ENCODE measurements at places on chromosomes 11 and 22.

- DNase-seq, result no peak
These were observed 36.2 kb upstream of the TRPC6 start for GRCh38 chr11:101620026-101620425.

DNA sequence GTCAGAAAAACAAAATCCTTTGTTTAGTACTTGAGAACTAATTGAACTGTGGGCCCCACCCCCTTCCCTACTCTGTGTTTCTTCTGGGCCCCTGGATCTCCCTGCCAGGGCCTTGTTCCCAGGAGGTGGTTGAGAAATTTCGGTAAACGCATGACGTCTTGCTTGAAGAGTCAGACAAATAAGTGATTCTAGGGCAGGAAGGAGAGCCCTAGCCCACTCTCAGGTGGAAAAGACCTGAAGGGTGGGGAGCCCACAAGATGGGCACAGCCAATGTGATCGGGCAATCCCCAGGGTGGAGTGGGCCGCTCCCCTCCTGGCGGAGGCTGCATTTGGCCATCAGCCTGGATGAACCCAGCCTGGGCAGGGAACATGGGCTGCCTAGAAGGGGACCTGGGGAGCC, 16.8 kb upstream of the P2RY2 start:
- no peak for DNase-seq

GRCh38 chr11:92253945-92254344, 29.3 kb downstream of the FAT3 start:
- DNase-seq, result no peak

DNA sequence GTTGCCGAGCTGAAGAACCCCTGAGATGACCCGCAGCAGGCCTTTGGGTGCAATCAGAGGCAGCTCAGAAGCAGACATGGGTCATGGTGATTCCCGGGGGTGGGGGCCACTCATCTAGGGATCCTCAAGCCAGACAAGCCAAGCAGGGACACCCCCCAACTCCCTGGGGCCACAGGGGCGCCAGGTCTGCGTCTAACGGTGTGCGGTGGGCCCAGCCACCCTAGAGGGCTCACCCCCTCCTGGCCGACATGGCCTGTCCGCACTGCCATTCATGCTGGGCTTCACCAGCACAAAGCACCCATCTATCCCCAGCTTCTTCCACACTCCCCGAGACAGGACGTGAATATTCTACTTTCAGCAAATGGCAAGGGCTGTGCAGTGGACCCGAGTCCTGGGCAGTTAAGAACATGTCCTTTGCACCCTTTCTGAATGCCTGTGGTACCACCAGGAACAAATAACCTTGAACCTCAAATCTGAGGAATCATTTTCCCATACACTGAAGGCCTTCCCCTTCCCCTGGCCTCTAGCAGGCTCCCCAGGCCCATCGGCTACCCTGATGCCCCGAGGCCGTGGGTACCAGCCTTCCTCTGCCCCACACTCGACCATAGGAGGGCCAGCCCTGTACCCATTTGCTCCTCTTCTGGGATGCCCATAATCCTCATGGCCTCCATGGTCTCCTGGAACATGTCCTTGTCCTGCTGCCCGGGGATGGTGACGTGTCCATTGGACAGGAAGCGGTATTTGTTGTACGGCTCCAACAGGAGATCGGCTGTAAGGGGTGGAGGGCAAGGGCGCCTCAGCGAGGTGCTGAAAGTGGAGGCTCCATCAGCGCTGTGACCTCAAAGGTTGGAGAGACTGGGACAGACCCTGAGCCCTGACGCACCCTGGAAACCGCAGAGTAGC, 66.9 kb downstream of the APOL1 start:
- DNase-seq, result no peak

DNA sequence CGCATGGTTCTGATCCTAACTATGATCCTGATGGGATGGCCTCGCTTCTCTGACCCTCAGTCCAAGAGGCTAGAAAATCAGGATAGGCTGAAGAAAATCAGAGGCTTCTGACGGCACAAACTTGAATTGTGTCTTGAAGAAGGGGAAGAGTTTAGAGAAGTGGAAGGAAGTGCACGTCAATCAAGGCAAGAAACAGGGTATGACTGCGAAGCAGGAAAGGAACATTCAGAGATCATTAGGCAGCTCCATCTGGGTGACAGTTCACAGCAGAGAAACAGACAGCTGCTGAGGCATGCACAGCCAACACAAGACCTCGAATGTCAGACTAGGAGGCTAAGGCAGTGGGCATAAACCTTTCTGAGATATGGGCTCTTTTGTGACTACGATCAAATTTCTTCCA, 29.3 kb downstream of the CLPB start:
- DNase-seq, result no peak

DNA sequence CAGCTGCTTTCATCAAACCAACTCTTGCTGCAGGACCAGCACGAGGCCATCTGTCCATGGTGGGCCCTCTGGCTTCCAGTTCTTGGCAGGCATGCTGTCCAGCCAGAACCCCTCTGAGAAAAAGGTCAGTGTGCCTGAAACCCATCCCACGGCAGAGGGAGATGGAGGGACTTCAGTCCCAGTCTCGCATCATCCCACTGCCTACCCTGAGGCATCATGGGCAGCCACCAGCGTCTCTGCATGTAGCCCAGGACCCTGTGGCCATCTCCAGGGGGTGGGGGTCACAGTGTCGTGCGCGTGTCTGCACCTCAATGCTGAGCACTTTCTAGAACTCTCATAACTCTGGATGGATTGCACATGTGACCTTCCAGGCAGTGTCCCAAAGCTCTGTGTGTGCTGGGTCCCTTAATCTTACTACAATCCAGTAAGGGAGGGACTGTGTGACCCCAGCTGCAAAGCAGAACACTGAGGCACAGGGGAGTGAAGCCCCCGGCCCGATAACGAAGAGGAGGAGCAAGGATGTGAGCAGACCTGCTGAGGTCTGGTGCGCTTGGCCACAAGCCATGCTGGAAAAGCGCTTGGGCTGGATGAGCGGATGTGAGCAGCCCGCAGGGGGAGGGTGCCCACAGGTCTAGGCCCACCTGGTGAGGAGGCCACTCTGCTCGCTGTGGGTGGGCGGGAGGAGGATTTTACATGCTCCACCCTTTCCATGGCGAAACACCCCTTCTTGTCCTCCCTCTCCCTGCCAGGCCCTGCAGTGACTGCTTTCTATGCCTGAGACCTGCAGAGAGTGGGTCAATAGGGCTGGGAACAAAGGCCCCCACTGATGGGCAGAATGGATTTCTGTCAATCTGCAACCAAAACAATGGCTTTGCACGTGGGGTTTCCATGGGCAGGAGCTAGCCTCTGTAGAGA, 1401.0 kb downstream of the BRD1 start:
- no peak for DNase-seq

DNA sequence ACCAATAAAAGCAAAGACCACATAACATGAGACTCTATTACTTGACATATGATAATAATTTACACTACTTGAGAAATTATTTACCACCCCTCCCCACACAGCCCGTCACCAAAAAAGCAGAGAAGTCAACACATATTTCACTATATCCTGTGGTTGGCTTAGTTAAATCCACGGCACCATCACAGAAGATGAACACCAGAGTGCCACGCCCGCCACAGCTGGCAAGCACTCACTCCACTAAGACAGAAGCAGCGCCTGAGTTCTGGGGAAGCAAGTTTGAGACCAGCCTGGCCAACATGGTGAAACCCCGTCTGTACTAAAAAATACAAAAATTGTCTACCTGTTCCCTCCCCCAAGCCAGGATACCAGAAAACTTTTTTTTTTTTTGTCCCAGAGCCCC, 53.1 kb downstream of the PACSIN2 start:
- no peak for DNase-seq

DNA sequence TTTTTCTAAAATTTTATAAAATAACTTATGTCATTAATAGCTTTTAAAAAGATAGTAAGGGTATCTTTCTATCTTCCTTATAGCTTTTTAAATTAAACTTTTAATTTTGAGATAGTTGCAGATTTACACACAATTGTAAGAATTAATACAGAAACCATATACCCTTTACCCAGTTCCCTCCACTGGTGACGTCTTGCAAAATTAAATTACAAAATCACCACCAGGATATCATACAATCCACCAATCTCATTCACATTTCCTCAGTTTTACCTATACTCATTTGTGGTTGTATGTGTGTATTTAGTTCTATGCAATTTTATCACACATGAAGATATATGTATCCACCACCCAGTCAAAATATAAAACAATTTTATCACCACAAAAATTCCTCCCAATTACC, 10.0 kb downstream of the SBF2 start:
- no peak for DNase-seq

GRCh38 chr22:36201630-36202319, at the start of gene APOL4:
Gene APOL4 (minus strand): TSS chr22:36201809. CDS start chr22:36201734, 75 bp downstream.
- DNase-seq, result no peak

- DNase-seq, result no peak
These were observed 8.9 kb upstream of the UCP2 start for GRCh38 chr11:73991471-73992006.

GRCh38 chr11:123671534-123671933, 17.1 kb upstream of the SCN3B start:
- DNase-seq, result no peak

GRCh38 chr11:76600124-76600655, 70.4 kb downstream of the LRRC32 start:
- no peak for DNase-seq

- DNase-seq, result no peak
These were observed 11.7 kb upstream of the CHRM4 start for GRCh38 chr11:46402957-46403902.

- DNase-seq, result no peak
These were observed 223.5 kb upstream of the BLID start for GRCh38 chr11:122339436-122340060.

GRCh38 chr22:31241200-31241599, 29.1 kb downstream of the LIMK2 start:
- DNase-seq, result no peak
